ENCODE measurements at places on chromosomes 12 and 14.

DNA sequence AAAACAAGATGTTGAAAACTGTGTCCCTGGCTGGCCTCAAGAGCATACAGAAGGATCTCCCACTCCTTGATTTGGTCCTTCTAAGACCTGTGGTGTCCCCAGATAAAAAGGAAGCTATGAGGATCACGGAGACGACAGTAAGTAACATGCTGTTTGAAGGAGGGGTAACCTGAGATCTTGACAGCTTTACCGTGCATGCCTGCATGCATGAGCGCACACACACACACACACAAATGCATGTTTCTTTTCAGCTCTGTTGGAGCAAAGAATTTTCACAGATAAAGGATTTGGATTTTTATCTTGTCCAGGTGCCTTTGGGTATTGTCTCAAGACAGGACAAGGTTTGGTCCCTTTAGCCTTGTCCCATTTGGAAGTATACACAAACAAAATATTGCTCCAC is 411.6 kb upstream of the CCDC196 start:
- DNase-seq, result peak; percentile 14

GRCh38 chr14:22232933-22233332 is 356.1 kb downstream of the DAD1 start:
- DNase-seq, result no peak

DNA sequence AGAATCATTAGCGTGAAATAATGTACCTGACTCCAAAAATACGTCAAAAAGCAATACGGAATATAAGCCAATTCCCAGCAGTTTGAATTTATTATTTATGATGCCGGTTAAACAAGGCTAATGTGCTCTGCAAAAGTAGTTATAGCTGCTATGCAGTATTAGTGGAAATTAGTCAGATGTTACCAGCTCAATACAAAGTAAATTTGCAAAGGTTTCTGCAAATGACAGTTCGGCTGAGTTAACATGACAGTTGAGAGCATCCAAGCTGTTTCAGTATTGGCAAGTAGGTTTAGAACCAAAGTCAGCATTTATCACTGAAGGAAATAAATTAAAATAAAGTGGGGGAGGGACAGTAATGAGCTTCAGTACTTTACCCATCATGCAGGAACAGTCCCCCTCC is 1665.8 kb upstream of the FLRT2 start:
- no peak for DNase-seq

DNA sequence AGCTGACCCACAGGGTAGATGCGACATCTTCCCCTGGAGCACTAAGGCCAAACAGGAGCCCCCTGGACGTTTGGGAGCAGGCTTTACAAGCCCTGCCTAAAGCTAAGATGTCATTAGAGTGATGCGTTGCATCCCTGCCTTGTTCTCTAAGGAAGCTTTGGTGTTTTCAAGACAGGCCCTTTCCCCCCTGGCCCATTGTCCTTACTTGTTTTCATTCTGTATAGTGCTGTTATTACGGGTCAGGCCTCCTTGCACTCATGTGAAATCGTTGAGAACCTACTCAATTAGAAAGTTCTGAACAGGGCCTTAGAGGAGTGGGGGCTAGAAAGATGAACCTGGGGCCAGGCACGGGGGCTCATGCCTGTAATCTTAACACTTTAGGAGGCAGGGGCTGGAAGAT is 1.7 kb upstream of the PRKCH start:
- no peak for DNase-seq

DNA sequence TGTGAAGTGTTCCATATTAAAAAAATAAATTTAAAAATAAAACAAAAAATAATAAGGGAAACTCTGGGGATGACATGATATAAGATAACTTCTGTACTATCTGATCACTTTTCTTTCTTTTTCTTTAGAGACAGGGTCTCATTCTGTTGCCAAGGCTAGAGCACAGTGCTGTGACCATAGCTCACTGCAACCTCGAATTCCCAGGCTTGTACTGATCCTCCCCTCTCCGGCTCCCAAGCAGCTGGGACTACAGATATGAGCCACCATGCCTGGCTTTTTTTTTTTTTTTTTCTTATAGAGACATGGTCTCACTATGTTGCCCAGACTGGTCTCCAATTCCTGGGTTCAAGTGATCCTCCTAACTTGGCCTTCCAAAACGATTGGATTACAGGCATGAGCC is 10.4 kb upstream of the MIPOL1 start:
- no peak for DNase-seq

DNA sequence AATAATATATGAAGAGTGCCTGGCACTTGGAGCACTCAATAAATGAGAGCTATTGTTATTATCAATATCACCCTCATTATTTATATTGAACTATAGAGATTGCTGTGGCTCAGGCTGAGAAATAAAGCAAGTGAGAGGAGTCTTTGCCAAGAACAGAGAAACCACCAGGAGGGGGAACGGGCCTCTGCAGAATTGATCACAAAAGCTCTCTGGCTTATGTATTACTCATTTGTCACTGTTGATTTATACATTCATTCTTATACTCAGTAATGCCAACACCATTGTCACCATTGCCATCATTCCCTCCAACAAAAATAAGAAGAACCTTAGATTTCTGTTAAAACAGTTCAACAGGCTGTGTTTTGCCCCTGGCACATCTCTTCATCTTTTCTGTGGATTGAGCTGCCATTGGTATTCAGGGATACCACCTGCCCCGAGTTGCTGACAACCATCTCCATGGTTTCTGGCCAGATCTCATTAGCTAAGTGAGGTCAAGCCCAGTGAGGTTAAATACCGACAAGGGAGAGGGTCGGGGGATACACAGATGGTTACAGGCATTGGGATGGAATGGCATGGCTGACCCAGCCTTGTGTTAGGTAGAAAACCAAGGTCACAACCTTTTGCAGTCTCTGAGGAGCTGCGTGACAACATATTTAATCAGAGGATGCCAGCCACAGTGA is 21.8 kb upstream of the PCNX1 start:
- DNase-seq, result no peak

DNA sequence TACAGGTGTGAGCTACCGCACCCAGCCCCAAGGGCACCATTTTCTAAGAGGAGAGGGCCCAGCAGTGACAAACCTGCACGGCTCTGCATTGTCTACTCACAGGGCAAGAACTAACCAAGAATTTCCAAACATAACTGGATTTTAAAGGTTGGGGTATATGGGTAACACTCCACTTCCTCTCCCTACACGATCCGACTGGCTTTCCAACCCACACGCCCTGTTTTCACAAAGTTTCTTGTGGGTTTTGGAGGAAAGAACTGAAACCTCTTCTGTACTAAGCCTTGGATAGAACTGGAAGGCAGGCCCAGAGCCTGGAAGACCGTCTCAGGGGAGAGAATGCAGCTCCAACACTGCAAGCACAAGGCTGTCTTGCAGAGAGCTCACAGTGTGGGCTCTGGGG is 24.9 kb downstream of the SNRNP35 start:
- no peak for DNase-seq

- peak; percentile 51 for DNase-seq
These were observed 632 bp downstream of the UBR7 start for GRCh38 chr14:93207468-93208308.

DNA sequence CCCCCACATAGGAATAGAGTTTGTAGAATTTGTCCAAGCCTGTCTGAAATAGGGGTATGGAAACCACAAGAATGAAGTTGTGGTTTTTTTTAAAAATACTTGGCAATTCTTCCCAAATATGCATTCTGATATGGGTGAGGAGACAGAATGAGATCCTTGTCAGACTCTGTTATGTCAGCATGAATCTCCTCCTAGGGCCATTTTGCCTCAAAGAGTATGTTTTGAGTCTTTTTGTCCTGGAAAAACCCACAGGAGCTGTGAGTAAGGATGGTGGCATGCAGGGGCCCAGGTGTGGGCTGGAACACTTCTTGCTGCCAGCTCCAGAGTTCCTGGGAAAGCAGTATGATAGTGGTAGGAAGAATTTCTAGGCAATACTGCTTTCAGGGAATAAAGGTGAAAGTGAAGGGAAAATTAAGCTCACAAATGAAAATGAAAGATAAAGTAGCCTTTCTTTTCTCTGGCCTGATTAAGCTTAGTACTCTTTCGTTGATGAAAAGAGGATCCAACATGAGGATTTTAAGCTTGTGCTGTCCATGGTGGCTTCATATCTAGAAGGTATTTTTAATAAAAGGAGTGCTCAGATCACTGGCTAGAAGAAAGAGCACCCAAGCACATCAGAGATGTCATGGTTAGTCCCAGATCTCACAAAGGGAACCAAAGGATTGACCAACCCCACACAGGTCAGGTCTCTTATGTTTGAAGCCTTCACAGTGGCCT is 130.8 kb downstream of the LLPH start:
- no peak for DNase-seq

GRCh38 chr12:25056011-25056410 is 107.1 kb upstream of the BCAT1 start:
- DNase-seq, result no peak

DNA sequence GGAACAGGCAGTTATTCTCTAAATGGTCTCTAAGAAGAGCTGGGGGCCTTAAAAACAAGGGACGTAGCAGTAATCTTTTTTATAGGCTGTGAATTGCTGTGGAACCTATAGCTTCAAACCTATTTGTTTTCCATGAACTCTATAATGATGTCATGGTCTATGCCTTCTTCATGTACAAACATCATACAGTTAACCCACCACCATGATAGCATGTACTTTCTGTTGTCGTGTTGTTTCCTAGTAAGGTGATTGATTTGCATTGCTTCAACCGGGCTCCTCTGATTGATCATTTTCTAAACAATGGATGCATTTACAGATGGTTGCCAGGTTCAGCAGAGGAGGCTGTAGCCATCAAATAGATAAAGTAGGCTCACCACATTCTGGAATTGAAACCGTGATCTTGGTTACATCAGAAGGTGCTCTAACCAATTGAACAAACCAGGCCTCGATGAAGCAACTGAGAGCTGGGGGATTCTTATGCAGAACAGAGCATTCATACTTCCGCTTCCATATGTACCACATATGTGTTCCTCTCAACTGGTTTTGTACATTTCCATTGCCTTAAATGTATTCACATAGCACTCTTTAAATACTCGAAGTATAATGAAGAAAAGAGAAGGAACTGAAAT is 25.6 kb upstream of the PCNX1 start:
- DNase-seq, result no peak

DNA sequence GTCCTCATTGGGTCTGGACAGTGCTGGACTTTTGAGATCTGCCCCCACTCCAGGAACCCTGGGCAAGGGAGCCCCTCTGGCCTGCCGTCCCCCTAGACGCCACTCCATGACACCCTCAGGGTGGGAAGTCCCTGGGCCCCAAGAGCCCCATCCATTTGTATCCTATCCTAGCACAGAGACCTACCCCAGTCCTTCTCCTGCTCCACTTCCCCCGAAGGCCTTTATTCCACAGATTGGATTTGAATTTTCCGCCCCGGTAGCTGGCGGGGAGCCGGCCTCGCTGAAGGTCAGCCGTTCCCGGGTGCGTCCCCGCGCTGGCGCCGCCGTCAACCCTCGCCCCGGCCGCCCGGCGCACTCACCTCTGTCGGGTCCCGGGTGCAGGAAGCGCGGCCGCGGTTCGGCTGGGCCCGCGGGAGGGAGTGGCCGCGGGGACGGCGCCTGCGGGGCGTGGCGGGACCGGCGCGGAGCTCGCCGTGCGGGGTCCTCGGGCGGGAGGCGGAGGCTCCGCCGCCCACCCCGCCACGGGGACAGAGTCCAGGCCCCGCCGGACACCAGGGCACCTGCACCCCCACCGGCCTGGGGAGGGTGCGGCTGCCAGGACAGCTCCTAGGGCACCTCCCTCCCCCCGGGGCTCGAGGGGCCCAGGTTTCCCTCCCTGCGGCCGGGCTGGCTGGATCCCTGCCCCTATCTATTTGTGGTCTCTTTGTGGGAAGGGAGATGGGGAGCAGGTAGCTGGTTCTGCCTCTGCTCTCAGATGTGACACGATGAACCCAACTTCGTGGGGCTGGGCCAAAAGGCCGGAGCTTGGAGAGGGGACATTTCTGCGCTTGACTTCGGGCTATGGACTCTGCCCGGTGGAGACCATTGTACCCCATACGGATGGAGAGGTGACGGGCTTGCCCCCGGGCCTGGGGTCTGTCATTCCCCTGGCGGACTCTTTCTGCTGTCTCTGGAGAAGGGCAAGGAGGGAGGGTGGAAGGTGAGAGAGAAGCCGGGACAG is 19.9 kb upstream of the GPR68 start:
- peak; percentile 21 for DNase-seq

DNA sequence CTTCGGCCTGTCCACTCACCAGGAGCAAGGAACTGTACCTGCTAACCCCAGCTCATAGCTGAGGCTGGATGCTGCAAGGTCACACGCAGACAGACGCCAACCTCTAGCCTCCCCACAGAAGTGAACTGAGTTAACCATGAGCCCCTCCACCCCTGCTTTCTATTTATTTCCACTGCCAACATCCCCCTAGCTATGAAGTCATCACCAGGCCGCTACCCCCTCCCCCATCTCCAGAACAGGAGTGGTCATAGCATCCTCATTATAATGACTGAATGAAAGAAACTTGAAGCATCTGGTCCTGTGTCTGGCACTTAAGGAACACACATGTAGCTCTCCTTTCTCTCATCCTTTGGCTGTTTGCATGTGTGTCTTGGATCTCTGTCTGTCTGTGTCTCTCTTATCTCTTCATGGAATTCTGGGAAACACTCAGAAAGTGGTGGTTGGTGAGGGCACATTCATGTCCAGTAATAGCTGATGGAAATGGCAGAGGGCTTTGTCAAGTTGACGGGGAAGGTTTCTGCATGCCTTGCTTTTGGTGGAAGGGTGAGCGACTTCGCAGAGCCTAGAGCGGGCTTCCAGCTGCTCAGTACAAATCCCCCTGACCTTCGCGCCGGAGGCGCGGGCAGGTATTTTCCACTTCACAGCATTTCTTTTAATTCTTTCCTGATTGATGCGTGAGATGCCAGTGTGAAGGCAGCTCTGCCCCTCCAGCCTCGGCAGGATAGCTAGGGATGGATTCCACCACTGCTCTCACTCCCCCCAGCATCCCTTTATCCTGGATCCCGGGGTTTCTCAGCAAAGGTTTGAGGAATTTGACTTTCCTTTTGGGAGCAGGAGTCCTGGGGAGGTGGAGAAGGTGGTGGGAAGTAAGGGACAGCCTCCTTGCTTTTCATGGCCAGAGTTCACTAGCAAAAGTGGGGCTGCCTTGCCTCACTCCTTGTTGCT is 198.2 kb downstream of the CHST11 start:
- DNase-seq, result no peak

GRCh38 chr14:76917158-76917596 is 91.0 kb downstream of the LRRC74A start:
- DNase-seq, result peak; percentile 63

DNA sequence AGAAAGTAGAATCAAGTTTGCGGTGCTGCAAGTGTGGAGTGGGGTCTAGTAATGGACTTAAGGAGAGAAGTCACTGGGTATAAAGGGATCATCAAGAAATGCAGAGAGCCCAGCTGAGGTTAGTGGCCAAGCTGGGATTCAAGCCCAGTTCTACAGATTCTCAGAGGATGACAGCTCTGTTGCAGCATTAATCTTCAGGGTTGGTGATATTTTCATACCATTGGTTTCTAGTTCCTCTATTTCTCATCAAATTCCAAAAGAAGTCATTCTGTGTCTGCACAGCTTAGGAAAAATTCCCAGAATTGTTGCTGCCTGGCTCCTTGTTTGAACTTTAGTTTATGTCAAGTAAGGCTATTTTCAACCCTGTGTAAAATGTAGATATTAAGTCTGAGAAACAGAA is 169.5 kb upstream of the NTF3 start:
- no peak for DNase-seq
